ENCODE measurements at places on chromosomes 6 and 20.

DNA sequence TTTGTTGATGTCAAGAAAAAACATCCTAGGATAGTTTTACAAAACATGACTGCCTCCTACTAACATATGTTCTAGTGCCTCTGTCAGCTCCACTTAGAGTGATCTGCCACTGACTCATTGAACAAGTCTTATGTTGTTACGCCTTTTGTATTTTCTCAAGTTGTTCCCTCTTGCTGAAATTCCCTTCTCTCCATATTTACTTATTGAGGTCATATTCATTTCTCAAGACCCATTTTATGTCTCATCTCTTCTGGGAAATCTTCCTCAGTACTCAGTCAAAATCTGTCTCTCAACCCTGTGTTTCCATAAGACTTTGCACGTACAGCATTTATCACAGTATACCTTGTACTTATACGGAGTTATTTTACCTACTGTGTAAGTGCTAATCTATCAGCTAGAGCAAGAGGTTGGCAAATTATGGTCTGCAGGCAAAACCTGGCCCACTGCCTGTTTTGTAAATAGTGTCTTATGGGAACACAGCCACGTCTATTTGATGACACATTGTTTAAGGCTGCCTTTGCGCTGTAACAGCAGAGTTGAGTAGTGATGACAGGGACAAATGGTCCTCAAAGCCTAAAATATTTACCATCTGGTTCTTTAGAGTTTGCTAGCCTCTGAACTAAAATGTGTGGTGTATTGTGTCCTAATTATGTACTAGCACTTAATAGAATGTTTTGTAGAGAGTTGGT, 83.4 kb downstream of the ADGRB3 start:
- DNase-seq = peak; percentile 98

- no peak for DNase-seq
Measured at GRCh38 chr20:25683050-25683449, 13.6 kb downstream of the ZNF337 start.

- no peak for DNase-seq
Measured at GRCh38 chr6:3718407-3718806, 33.1 kb downstream of the PXDC1 start.

GRCh38 chr6:123629258-123629941, 7.3 kb downstream of the TRDN start:
- DNase-seq = no peak

GRCh38 chr20:43237651-43238168, 48.0 kb upstream of the PTPRT start:
- DNase-seq = no peak

DNA sequence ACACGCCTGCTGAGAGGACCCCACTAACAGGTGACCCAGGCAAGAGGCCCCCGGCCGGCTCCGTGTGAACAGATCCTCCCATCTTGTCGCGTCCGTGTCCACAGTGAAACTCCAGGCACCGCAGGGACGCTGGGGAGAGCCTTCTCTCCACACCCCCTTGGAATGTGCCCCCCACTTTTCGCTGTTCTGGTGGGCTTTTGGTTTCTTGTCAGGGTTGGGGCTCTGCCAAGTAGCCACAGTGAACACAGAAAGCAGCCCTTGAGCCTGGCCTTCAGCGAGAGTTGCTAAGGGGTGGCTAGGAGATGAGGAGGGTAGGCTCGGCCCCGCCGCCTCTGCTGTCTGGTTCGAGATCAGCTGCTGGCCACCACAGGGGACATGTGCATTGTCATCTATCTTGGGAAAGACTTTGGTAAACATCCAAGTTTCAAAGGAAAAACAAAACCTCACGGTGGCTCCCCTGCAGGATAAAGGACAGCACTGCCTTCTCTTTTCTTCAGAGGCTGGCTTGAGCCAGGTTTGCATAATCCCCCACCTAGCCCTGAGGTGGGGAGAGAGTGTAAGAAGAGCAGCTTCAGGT, 22.7 kb downstream of the SYNDIG1 start:
- no peak for DNase-seq

DNA sequence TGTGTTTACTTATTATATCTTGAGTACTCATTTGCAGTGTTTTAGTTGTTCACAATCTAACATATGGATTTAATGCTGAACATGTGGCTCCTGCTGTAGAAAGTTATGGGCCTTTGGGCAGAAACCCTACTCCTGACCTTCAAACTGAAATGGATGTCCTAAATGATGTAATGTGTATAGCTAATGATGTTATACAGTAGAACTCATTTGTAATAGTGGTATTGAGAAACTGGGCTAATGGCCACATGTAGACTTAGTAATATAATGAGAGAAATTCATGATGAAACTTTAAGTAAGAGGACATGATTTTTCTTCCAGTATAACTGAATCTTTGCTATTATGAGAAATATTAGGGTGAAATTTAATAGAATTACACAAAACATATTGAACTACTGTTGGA, 121.3 kb upstream of the PTPRK start:
- no peak for DNase-seq

- no peak for DNase-seq
Measured at GRCh38 chr6:28655164-28655563, 129.5 kb downstream of the GPX5 start.

DNA sequence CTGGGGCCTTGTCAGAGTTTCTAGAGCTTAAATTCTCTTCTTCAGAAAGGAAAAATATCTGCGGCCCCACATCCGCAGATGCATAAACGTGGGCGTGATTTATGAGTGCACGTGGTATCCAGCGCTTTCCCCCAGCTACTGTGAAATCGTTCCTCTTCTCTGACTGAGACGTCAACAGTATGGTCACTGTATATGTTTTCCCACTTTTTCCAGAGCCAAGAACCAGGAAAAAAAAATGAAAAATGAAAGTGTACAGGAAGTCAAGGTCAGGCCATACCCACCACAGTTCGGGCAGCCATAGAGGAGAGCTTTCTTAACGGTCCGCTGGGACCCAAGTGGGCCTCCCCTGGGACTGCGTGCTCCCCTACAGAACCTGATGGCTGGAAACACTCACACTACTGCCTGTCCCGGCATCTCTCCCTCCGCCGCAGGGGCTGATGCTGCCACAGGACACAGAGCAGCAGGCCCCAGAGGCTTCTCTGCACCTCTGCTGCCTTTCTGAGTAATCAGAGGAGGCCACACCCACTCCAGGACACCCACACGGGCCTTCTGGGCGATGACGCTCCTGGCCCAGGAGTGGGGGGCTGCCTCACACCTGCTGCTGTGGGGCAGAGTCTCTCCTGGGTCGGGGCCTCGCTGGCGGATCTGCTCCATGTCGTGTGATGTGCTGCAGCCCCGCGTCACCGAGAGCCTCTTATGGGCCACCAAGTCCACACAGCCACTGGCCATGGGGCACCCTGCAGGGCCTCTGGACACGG, 16.4 kb upstream of the STX16 start:
- no peak for DNase-seq

- DNase-seq = no peak
Measured at GRCh38 chr20:4084096-4084495, 68.7 kb upstream of the RNF24 start.

- no peak for DNase-seq
Measured at GRCh38 chr20:37839955-37840354, 63.0 kb upstream of the VSTM2L start.

DNA sequence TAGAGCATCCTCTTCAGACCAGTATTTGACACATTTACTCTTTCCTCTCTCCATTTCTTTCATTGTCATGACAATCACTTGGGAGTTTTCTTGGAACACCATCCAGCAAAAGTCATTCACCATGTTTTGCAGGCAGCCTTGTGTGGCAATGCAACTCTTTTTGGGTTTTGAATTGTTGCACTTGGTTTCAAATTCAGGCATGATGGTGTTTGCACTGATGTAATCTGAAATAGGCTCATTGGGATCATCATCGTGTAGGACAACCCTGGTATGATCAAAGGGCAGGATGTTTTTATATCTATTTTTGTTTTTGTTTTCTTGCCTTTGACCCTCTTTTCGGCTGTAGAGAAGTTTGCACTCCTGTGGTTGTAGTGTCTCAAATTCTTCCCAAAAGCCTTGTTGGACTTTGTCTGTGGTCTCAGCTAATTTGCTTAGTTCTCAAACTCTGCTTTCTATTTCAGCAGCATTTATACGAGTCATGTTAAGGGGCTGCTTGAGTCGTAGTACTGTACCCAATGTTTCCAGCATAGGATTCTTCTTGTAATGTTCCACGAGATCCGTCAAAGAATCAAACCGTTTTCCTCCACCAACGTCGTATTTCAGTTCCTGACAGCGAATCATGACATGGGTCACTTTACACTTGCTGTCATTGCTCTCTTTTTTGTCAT, 160.8 kb upstream of the TNFAIP3 start:
- no peak for DNase-seq

GRCh38 chr6:72374857-72375256, 247.0 kb upstream of the KCNQ5 start:
- peak; percentile 11 for DNase-seq

DNA sequence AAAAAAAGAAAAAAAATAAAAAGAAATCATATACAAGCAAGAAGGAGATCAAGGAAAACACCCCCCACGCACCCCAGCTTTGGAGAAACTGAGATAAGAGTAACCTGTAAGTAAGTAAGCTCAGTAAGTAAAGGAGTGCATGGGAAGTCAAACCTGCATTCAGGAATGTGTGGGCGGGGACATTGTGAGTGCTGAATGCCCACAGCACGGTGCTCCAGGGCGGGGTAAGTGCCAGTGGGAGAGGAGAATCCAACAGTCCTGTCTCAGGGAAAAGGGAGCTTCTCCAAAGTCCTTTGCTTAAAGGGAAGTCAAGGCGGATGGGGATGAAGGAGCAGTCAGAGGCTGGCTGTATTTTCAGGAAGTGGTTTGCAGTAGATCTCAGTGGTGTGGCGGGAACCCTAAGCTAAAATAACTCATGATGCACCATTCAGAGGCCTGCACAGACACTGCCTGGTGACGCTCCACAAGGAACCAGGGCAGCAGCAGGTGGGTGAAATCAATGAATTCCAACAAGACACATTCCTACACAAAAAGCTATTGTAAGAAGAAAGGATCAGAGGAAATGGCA, 368.0 kb downstream of the QKI start:
- DNase-seq = no peak

GRCh38 chr20:59466107-59466815, 138.1 kb upstream of the PHACTR3 start:
- DNase-seq = no peak

GRCh38 chr20:61594198-61594597, 342.1 kb downstream of the CDH4 start:
- no peak for DNase-seq

GRCh38 chr6:255751-256083, 36.6 kb upstream of the DUSP22 start:
- DNase-seq = no peak

DNA sequence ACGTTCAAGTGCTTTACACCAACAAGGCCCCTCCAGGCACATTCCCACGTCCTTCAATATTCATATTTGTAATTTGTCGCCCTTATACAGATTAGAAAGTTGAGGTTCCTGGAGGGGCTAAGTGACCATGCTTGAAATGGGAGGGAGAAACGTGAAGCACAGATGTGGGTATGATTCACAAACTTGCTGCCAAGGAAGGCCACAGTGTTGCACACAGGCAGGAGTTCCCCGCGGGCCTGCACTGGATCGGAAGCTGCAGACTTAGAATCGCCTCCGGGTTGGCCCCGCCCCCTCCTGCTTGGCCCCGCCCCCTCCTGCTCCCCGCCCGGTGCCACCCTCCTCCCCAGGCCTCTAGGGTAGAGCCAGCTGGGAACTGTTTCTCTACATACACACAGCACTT, 58.2 kb upstream of the QKI start:
- DNase-seq = no peak

DNA sequence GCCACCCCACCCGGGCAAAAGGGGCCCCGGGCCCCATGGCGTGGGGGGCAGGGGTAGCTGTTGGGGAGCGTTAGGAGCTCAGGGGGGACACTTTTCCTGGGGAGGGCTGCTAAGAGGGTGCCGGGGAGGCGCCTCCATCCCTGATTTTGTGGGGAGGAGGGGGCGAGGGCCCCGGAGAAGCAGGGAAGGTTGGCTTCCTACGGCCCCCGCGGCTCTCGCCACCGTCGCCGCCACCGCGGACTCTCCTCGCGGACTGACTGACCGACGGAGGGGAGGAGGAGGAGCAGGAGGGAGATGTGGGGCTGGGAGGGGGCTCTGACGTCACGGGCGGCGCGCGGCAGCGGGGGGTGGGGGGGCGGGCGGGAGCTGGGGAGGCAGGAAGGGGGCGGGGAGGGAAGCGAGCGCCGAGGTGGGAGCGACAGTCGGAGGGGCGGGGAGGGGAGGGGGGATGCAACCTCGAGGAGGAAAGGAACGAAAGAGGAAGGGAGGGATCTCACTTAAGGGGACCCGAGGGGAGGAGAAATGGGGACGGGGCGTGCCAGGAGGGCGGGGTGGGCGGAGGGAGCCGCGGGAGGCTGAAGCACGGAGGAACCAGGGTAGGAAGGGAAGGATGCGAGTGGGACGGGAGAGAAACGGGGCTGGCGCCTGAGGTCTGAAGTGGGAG, 5.1 kb downstream of the GABBR1 start:
- DNase-seq = peak; percentile 51

- DNase-seq = no peak
Measured at GRCh38 chr6:170424604-170425126, 118.1 kb downstream of the FAM120B start.

- DNase-seq = no peak
Measured at GRCh38 chr20:32823078-32823477, 3.3 kb downstream of the MAPRE1 start.

- DNase-seq = no peak
Measured at GRCh38 chr20:22556565-22557056, 27.8 kb downstream of the FOXA2 start.

GRCh38 chr6:99979953-99980352, 14.1 kb downstream of the MCHR2 start:
- no peak for DNase-seq

GRCh38 chr6:143900358-143900757, 36.1 kb downstream of the ZC2HC1B start:
- DNase-seq = no peak

DNA sequence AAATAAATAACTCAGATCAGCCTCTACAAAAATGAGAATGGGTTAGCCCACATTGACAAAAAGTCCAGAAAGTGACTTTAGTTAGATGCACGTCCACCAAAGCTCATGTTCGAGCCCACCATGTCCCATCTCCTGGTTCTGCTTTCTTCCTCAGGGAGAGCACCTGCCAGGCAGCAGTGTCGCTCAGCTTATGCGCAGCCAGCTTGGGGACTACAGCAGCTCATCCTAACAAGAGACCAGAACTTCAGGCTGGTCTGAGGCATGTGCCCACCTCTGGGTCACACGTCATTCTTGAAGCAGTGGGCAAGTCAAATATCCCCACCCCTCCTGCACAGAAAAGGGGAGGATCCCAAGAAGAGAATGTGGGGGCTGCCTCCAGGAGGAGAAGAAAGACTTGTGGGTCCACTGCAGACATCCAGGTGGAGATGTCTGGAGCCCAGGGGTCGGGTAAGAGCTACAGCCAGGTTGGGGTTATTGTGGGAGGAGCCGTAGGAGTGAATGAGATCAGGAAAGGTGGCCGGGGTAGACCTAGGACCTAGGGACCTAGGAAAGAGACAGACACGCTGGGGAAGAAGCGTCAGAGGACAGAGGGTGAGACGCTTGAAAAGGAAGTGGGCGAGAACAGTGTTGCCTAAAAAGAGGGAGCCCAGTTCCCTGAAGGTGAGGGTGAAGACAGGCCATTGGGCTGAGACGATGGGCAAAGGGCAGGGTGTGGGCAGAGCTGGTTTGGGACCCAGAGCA, 52.5 kb downstream of the SSR1 start:
- DNase-seq = no peak
